ENCODE measurements at places on chromosomes 3 and 15. TPM values are rescaled to one million over a fixed set of nuclear protein-coding genes. Genes with fewer than 3 reads are reported as not detected.

The RTP4 gene
- 1.5 TPM for total RNA-seq

The B2M gene
- 956 TPM for total RNA-seq

The UPK1B gene
- total RNA-seq, result 15.6 TPM

The ULK4 gene
- total RNA-seq, result 18.3 TPM

The CELF6 gene
- 0.41 TPM for total RNA-seq

The TMEM207 gene
- not detected for total RNA-seq
